ENCODE measurements at places on chromosomes 13 and 19. TPM values are rescaled to one million over a fixed set of nuclear protein-coding genes. Genes with fewer than 3 reads are reported as not detected.

Gene RPL18
- total RNA-seq: 1,372 TPM

- no peak for DNase-seq
Observed at GRCh38 chr19:16589917-16590316, 17.7 kb upstream of the SLC35E1 start.

Gene ZNF541
- 0.43 TPM for total RNA-seq

- DNase-seq: no peak
Observed at GRCh38 chr19:56177564-56178243, 1.9 kb downstream of the GALP start.

DNA sequence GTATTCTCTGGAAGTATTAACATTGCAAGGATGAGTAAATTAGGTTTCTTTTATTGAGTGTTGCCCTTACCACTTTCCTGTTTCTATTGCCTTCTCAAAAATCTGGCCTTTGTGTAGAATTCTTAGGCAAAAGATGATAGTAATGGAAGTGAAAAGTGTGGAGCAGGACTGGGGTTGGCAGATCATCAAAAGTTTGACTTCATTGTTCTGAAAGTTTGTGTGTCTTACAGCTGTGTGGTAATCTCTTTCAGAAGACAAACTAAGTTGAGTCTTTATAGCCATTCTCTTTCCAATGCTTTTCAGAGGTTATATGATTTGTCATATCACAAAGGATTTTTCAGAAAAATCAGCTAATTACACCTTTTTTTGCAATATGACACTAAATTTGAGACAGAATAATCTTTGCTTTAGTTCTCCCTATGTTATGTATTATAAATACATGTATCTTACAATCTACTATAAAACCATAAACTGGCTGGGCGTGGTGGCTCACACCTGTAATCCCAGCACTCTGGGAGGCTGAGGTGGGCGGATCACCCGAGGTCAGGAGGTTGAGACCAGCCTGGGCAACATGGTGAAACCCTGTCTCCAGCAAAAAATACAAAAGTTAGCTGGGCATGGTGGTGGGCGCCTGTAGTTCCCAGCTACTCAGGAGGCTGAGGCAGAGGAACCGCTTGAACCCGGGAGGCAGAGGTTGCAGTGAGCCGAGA is 8.7 kb upstream of the KCNRG start:
- no peak for DNase-seq

DNA sequence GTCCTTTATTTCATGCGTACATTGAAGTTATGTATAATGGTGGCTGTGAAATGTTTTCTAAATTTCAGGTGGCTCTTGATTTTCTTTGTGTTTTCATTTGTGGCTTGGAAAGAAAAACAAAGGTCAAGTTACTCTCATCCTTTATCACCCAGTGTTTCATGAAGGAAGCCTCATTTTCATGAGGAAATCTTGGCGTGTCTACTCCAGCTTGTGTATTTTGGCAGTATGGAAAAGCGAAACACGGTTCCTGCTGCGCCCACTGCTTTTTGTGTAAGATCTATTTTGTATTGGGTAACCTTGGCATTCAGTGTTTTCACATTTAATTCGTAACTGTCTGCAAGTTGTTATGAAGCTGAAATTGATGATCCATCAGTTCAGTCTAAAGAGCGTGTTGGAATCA is 147.0 kb upstream of the RNF113B start:
- no peak for DNase-seq

- DNase-seq: peak; percentile 68
Observed at GRCh38 chr19:1223018-1223855, 14.6 kb downstream of the CBARP start.

DNA sequence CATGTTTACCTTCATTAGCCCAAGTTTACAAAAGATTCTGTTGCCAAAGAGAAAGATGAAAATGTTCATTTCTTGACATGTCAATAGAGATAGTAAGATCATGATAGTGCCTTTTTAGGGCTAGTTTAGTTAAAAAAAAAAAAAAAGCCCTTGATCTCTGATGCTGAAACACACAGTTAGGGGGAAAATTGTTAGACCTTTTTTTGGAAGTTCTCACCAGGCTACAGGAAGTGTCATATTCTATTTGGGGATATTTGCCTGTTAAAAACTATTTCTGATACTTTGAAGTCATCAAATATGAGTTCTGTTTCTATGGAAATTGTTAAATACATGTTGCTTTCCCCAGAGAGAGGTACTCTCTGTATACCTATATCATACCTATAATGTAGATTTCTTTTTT is 21.6 kb downstream of the SLAIN1 start:
- no peak for DNase-seq

- DNase-seq: no peak
Observed at GRCh38 chr19:35344511-35345031, 3.1 kb upstream of the FFAR1 start.

DNA sequence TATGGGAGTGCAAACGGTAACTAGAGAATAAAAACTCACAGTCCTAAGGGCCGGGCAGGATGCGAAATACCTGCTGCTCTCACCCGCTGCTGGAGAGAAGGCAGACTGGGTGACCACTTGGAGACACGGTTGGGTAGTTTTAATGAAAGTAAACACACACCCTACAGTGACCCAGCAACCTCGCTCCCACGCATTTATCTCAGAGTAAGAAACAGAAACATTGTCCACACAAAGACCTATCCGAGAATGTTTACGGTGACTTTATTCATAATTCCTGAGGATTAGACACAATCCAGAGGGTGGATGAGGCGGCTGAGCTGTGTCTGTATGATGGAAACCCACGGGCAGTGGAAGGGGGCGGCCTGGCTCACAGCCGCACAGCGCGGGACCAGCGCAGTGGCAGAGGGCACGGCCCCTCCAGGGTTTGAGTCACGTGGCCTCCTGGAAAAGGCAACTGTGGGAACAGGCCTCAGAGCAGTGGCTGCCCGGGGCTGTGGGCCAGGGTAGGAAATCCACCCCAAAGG is 73.5 kb upstream of the C13orf46 start:
- DNase-seq: no peak

Gene KCNJ14
- total RNA-seq: 0.12 TPM

GRCh38 chr19:2648528-2648937 is 54.0 kb downstream of the GNG7 start:
- DNase-seq: peak; percentile 83

Gene ZNF525
- total RNA-seq: 12.2 TPM

GRCh38 chr13:98526182-98526512 is 50.8 kb downstream of the STK24 start:
- no peak for DNase-seq

DNA sequence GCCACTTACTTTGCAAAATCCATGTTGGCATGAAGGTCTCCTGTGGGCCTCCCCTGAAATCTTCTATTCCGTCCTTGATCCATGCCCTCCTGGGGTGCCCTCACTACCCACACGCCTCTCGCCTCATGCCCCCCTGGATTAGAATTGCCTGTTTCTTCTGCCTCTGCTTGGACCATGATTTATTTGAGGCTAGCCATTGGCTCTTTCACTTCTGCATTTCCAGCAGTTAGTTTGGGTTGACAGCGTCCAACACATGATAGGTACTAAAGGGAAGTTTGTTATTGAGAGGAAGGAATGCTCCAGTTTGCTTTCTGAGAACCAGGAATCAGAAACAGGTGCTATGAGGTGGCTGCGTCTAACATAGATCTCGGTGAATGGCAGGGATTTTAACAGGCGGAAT is 30.5 kb upstream of the TPTE2 start:
- no peak for DNase-seq

DNA sequence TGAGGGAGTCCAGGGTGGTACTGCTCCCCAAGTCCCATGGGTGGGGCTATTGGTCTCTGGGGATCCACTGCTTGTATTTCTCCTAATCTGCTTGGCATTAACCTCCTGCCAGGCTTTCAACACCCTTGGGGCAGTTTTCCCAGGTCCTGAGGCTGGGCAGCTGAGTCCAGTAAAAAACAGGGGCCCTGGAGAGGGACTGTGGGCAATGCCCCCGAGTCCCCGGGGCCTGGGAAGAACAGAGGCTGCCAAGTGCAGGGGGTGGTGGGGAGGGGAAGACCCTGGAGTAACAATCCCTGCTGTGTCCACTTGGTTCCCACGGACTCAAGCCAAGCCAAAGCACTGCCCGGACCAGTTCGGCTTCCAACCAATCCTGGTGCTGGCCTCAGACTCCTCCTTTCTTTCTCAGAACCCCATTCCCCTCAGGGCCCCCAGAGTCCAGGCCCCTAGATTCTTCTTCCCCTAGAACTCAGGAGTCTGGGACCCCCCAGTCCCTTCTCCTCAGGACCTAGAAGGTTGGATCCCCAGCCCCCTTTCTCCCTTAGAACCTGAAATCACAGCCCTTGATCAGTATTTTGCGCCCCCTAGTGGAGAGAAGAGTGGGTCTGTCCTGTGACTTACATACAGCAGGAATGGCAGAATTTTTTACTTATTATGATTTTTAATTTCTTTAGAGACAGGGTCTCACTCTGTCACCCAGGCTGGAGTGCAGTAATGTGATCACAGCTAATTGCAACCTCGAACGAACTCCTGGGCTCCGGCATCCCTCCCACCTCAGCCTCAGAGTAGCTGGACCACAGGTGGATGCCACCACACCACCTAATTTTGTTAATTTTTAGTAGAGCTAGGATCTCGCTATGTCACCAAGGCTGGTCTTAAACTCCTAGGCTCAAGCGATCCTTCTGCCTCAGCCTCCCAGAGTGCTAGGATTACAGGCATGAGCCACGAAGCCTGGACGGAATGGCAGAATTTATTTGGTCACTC is 3.7 kb upstream of the CLPTM1 start:
- DNase-seq: peak; percentile 94

Gene TMC4
- 40.3 TPM for total RNA-seq

Gene CEACAM21
- total RNA-seq: not detected

DNA sequence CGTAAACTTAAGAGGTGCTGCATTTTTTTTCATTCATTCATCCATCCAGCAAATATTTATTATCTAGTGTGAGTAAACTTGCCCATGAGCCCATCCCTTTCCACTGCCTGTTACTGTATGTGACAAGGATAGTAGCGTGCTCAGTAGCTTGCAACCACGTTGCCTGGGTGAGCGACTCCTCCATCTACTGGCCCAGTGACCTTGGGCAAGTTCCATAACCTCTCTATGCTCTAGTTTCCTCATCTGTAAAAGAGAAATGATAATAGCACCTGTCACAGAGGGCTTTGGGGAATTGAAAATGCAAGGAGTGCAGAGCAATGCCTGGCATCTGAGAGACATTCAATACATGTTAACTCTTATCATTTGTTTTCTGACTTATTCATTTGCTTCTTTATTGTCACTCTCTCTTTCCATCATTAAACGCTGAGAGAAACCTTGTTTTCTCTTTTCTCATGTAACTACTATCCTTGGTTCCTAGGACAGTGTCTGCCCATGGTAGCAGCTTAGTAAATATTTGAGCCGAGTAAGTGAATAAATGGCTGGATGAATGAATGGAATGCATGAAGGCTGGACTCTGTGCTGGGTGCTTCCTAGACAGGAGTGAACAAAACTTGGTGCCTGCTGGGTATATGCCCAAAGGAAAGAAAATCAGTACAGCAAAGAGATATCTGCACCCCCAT is 19.9 kb downstream of the LRCH1 start:
- no peak for DNase-seq

GRCh38 chr13:109706015-109706715 is 80.2 kb downstream of the IRS2 start:
- DNase-seq: no peak

- DNase-seq: no peak
Observed at GRCh38 chr13:25175026-25175425, 2.9 kb upstream of the AMER2 start.

DNA sequence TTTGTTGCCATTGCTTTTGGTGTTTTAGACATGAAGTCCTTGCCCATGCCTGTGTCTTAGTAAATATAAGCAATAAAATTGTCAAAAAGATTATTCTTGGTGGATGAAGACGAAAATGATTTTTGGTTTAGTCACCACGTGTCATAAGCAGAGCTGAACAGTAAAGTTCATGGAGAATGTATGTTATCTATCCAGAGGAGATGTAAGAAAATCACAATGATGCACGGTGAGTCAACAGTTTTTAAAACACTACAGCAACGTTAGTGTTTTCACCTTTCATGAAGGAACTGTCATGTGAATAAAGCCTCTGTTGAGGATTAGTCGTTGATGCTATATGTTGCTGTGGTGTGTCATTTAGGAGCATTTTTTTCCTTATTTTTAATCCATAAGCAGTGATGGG is 137.6 kb downstream of the GPC6 start:
- no peak for DNase-seq

- DNase-seq: no peak
Observed at GRCh38 chr19:50255115-50255514, 51.7 kb downstream of the MYH14 start.

- DNase-seq: peak; percentile 100
Observed at GRCh38 chr19:2096480-2097202, at the start of gene IZUMO4. IZUMO4 (plus strand) TSS chr19:2096915; CDS start chr19:2096946, 31 bp downstream.

Gene ZNF471
- total RNA-seq: 1.8 TPM

Gene CLASRP
- total RNA-seq: 56.2 TPM

- no peak for DNase-seq
Observed at GRCh38 chr13:111354789-111355188, 34.3 kb downstream of the TEX29 start.

Gene FXYD1
- 7.5 TPM for total RNA-seq

DNA sequence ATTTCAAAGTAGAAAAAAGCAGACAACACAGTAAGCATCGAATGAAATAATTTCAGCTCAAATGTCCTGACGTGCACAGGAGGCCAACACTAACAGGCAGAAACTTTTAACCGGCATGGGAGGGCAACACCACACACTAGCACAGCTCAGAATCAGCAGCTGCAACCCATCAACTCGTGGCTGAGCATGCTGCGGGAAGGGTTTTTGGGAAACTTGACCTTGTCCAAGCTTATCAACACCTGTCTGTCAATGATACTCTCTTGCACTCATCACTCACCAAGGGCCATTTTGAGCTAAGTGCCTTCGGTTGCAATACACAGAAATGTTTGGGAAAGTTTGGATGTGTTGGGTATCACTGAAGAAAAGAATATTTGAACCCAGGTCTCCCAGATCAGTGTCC is 483.7 kb downstream of the TSHZ3 start:
- no peak for DNase-seq

DNA sequence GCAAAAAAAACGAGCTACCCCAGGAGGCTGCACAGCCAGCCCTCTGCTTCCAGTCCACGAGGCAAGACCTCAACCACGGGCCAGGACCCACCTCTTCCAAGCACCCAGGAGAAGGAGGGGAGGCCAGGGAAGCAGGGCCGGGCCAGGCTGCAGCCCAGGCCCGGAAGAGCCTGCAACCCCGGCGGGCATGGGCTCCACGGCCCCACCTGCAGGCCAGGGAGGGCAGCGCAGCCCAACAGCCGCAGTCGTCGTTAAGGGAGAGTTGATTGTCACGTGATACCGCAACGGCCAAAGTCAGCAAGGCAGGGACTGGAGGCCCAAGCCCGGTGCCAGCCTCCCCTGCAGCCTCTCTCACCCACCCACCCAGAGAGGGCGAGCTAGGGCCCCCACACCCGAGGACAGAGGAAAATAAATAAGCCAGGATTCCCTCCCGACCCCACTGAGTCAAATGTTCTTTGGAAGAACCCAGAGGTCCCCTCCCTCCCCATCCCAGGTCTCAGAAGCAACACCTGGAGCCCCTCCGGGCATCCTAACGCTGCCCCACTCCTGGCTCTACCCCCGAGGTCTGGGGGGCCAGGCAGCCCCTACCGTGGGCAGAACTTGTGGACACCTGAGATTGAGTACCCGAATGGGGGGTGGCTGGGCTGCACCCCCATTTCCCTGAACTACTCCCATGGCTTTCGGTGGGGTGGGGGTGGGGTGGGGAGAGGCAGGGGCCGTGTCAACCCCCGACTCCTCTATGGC is 5.2 kb upstream of the REXO1 start:
- DNase-seq: peak; percentile 88

Gene KIR2DL1
- not detected for total RNA-seq

Gene STOML3
- total RNA-seq: not detected

Measured in hepatocyte (in vitro differentiated cells).